ENCODE measurements at places on chromosomes 11 and 22.

GRCh38 chr11:16098526-16099205 is 257.7 kb downstream of the SOX6 start:
- H3K36me3 ChIP-seq = no peaks in the 10 kb centered on the region
- no peak overlapping the region for H3K27ac ChIP-seq
- no peaks in the 10 kb centered on the region for H3K4me1 ChIP-seq
- no peaks in the 10 kb centered on the region for H3K27me3 ChIP-seq
- no peak overlapping the region for H3K4me3 ChIP-seq

DNA sequence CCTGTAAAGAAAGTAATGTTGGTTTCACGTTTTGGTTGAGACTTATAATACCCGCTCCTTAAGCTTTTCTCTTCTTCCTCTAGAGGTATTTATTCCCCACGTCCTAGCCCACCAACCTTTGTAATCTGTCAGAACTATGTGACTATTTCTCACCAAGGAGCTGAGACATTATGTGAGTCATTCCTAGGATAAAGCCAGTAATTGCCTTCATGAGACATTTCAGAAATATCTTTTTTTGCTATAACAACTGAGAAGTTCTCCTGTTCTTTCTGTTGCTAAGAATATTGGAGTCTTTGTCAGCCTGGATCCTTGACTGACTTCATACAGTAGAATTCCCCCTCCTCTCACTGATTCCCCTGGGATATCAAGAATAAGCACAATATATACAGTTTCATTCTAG is 1497.0 kb upstream of the TENM4 start:
- no peaks in the 10 kb centered on the region for H3K4me1 ChIP-seq
- H3K27ac ChIP-seq = no peak overlapping the region
- H3K4me3 ChIP-seq = no peak overlapping the region
- H3K36me3 ChIP-seq = no peaks in the 10 kb centered on the region
- DNase-seq = no peak

GRCh38 chr11:128906185-128907050 is 15.3 kb downstream of the KCNJ5 start:
- H3K4me3 ChIP-seq = peak overlapping the region; percentile 72
- peaks cover 16% of the 10 kb centered on the region for H3K4me1 ChIP-seq
- peaks cover 39% of the 10 kb centered on the region for H3K27me3 ChIP-seq
- DNase-seq = no peak
- H3K27ac ChIP-seq = no peak overlapping the region

GRCh38 chr22:49589301-49589700 is 238.4 kb downstream of the BRD1 start:
- no peak overlapping the region for H3K27ac ChIP-seq
- H3K4me3 ChIP-seq = no peak overlapping the region
- peaks cover 2% of the 10 kb centered on the region for H3K4me1 ChIP-seq
- H3K36me3 ChIP-seq = no peaks in the 10 kb centered on the region
- DNase-seq = no peak

- H3K4me3 ChIP-seq = peak overlapping the region; percentile 89
- DNase-seq = peak; percentile 41
- peaks cover 35% of the 10 kb centered on the region for H3K36me3 ChIP-seq
- no peaks in the 10 kb centered on the region for H3K27me3 ChIP-seq
Measured at GRCh38 chr11:119100994-119101758, 477 bp downstream of the DPAGT1 start.

GRCh38 chr11:57638005-57638781 is 11.5 kb downstream of the YPEL4 start:
- peak; percentile 32 for DNase-seq
- peak overlapping the region; percentile 82 for H3K4me3 ChIP-seq
- peaks cover 13% of the 10 kb centered on the region for H3K4me1 ChIP-seq

DNA sequence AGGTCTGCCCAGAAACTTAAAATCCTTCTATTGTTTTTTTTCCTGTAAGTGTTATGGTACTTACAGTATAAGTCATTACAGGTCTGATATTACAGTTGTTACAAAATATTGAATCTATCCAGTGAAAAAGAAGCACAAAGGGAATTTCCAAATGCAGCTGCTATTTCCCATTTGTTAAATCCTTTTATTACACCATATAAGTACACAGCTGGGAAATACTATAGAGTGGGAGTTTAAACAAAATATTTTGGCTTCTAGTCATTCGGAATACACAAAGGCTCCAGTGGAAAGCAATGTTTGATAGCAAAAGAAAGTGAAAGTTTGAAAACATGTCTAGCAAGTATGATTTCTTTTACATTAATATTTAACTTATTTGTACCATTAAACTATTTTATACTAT is 18.0 kb downstream of the SOX6 start:
- no peak for DNase-seq
- H3K27ac ChIP-seq = no peak overlapping the region
- H3K4me3 ChIP-seq = no peak overlapping the region
- no peaks in the 10 kb centered on the region for H3K36me3 ChIP-seq
- no peaks in the 10 kb centered on the region for H3K4me1 ChIP-seq

DNA sequence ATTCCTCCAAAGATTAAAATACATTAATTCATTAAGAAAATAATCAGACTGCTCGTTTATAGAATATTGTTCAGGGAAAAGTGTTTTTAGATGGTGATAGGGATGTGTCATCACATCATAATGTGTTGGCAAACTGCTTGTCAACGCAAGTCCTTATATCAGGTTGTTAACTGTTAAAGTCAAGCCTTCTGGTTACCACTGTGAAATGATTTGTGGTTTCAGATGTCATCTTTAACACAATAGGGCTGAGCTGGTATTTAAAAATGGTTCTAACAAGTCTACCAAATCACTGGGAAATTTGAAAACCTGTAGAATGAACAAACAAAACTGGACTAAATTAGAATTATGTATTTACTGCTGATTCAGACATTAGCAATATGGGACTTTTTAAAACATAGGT is 2.4 kb upstream of the MMP13 start:
- H3K4me3 ChIP-seq = no peak overlapping the region
- no peak for DNase-seq
- H3K27me3 ChIP-seq = peaks cover 9% of the 10 kb centered on the region
- no peaks in the 10 kb centered on the region for H3K36me3 ChIP-seq
- no peak overlapping the region for H3K27ac ChIP-seq

- H3K27ac ChIP-seq = no peak overlapping the region
- DNase-seq = no peak
- H3K27me3 ChIP-seq = no peaks in the 10 kb centered on the region
- no peaks in the 10 kb centered on the region for H3K4me1 ChIP-seq
Measured at GRCh38 chr11:41316751-41317150, 142.7 kb downstream of the LRRC4C start.

DNA sequence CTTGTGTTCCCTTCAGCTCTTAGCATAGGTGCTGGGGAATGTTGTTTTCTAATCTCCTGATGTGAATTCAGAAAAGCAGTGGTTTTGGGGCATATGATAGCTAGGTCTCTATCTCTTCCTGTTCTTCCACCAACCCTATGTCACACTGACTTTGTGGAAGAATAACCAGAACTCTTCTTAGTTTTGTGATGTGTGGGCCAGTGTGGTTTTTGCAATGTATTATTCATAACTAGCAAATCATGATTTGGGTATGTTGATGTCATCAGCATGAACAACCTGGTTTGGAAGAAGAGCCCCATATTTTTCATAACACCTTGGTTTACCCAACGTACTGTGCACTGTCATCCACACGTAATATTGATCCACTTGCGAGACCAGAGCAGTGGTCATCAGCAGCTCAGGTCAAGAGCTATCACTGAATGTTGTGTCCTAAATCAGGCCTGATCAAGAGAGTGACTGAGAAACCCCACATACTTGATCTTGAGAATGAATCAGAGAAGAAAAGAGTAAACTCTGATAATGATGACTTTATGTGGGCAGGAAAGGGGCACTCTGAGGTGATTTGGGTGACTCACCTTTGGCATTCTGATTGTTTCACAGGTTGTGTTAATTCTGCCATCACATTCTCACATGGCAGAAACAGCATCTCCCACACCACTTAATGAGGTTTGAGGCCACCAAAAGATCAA is 19.4 kb upstream of the MS4A6E start:
- H3K27me3 ChIP-seq = peaks cover 26% of the 10 kb centered on the region
- H3K27ac ChIP-seq = peak overlapping the region; percentile 91
- H3K4me1 ChIP-seq = peaks cover 35% of the 10 kb centered on the region

GRCh38 chr22:44448271-44448830 is 49.7 kb downstream of the RTL6 start:
- no peak for DNase-seq
- H3K4me1 ChIP-seq = peaks cover 4% of the 10 kb centered on the region
- no peak overlapping the region for H3K4me3 ChIP-seq

DNA sequence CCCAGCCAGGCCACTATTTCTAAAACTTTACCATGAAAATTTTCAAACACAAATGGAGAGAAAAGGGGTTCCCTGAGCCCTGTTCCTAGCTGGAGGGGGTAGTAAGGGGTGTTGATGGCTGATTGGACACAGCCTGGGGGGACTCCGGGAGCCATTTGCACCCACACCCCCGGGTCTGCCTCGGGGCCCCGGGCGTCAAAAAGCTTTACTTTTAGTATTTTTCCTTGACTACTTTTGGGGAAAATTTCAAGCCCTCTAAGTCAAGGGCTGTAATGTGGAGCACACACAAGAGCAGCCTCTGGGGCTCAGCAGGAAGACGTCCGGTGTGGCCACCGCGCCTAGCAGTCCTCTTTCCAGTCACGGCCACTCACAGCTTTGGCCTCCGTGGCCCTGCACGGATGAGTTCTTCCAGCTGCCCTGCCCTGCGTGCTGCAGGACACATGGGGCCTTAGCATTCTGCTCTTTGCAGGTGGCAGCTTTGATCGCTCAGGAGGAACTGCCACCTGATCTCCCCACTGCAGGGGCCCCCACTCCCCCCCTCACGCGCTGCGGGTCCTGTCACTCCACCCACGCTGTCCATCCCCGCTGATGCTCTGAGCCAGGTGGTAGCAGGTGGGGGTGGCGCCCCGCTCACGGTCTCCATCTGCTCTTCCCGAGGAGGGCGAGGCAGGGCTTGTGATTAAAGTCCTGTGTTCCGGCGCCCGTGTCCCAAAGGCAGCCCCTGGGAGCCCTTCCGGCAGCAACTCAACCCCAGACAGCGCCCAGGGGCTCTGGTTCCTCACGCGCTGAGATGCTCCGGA is 14.4 kb downstream of the RNH1 start:
- no peak for DNase-seq
- H3K4me3 ChIP-seq = no peak overlapping the region
- peaks cover 21% of the 10 kb centered on the region for H3K36me3 ChIP-seq
- H3K4me1 ChIP-seq = peaks cover 7% of the 10 kb centered on the region
- H3K27me3 ChIP-seq = no peaks in the 10 kb centered on the region

- H3K36me3 ChIP-seq = peaks cover 1% of the 10 kb centered on the region
- peaks cover 57% of the 10 kb centered on the region for H3K27me3 ChIP-seq
- DNase-seq = peak; percentile 49
- H3K27ac ChIP-seq = peak overlapping the region; percentile 91
- peaks cover 32% of the 10 kb centered on the region for H3K4me1 ChIP-seq
Measured at GRCh38 chr11:123356539-123356938, 73.5 kb upstream of the GRAMD1B start.

GRCh38 chr11:61955422-61956135 is 5.4 kb downstream of the BEST1 start:
- H3K27ac ChIP-seq = no peak overlapping the region
- DNase-seq = no peak
- peaks cover 21% of the 10 kb centered on the region for H3K27me3 ChIP-seq

- H3K27me3 ChIP-seq = no peaks in the 10 kb centered on the region
- peaks cover 3% of the 10 kb centered on the region for H3K36me3 ChIP-seq
- no peak for DNase-seq
- peaks cover 80% of the 10 kb centered on the region for H3K4me1 ChIP-seq
Measured at GRCh38 chr22:35307892-35308291, 8.2 kb downstream of the TOM1 start.

DNA sequence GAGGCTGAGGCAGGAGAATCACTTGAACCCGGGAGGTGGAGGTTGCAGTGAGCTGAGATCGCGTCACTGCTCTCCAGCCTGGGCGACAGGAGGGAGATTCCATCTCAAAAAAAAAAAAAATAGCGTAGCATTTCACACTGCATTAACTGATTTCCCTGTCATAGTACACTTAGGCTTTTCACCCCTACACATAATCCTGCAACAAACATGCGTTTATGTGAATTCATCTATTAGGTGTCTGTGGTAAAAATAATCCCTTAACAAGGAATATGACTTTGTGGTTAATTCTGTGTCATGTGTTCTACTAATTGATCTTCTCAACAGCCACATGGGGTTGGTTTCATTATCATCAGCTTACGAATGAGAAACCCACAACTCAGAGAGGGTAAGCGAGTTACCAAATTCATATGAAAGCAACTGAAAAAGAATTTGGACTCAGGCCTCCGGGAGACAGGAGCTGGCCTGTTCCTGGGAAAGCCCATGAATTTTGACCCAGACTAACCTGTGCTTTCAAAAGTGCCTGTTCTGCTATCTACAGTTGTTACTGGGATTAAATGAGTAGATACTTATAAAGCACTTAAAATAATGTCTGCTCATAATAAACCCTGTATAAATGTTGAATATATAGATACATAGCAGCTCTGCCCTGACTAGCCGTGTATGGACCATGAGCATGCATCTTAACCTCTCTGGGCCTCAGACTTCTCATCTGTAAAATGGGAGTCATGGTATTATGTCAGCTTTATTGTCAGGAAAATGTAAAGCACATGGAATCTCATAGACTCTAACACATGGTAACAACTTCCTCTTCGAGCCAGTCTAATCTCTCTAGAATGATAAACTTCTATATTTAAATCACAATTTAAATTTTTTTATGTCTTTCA is 36.6 kb downstream of the KCNJ1 start:
- H3K4me3 ChIP-seq = peak overlapping the region; percentile 56
- no peak for DNase-seq
- peaks cover 30% of the 10 kb centered on the region for H3K4me1 ChIP-seq
- no peaks in the 10 kb centered on the region for H3K27me3 ChIP-seq

DNA sequence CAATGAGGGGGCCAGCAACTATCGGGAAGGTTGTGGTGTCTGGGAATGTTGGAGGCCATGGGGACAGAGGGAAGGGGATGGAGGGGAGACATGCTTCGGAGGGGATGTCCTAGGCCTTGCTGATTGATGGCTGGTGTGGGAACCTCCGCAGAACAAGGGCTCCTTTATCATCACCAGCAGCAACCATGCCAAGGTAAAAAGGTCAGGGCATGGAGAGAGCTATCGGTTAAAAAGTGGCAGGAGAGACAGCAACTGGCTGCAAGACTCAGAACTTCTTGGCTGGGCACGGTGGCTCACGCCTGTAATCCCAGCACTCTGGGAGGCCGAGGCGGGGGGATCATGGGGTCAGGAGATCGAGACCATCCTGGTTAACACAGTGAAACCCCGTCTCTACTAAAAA is 3.0 kb downstream of the GSTT4 start:
- DNase-seq = no peak
- no peaks in the 10 kb centered on the region for H3K36me3 ChIP-seq

DNA sequence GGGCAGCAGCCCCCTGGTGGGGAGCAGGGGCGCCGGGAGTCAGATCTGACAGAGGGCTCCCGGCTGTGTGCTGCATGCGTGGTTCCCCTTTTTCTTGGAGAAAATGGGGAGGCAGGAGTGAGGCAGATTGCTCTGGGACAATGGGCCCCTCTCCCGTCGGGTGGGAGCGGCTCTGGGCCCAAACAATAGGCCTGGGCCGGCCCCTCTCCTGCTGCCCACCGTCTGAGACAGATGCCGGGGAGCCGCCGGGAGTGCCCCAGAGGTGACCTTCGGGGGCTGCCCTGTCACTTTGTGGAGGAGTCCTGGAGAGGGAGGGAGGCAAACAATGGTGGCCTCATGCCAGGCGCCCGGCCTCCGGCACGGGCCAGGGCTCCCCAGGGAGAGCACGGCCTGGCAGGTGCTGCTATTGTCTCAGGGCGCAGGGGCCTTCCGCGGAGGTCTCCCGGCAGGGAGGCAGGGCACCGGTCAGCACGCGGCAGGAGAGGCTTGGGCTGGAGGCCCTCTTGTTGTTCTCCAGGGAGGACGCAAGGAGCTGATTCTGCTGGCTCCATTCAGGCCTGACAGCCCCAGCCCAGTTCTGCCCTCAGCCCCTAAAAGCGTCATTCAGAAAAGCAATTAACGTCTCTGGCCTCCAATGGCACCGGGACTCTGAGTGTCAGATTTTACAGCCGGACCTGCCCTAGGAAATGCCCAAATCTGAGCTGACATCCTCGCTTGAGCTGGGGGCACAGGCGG is 44.8 kb downstream of the SMIM38 start:
- H3K4me3 ChIP-seq = no peak overlapping the region
- peaks cover 6% of the 10 kb centered on the region for H3K4me1 ChIP-seq
- DNase-seq = no peak
- no peaks in the 10 kb centered on the region for H3K36me3 ChIP-seq

All from activated naive CD8-positive, alpha-beta T cell treated with anti-CD3 and anti-CD28 coated beads, Interleukin-2, amount 50 U/mL, for 24 hours (primary cell).